ENCODE measurements at places on chromosomes 11 and 22.

GRCh38 chr22:35484651-35485556 lies 55.7 kb upstream of the RASD2 start:
- no peak overlapping the region for H3K27ac ChIP-seq
- no peaks in the 10 kb centered on the region for H3K27me3 ChIP-seq
- no peaks in the 10 kb centered on the region for H3K36me3 ChIP-seq
- DNase-seq: no peak
- H3K4me1 ChIP-seq: peaks cover 11% of the 10 kb centered on the region

GRCh38 chr11:96154802-96155520 lies 188.0 kb downstream of the MAML2 start:
- no peak for DNase-seq
- H3K4me1 ChIP-seq: peaks cover 4% of the 10 kb centered on the region
- H3K36me3 ChIP-seq: no peaks in the 10 kb centered on the region
- no peaks in the 10 kb centered on the region for H3K27me3 ChIP-seq

- H3K4me3 ChIP-seq: no peak overlapping the region
- H3K4me1 ChIP-seq: peaks cover 6% of the 10 kb centered on the region
- no peak for DNase-seq
Observed at GRCh38 chr11:15104166-15104565, 10.6 kb upstream of the INSC start.

DNA sequence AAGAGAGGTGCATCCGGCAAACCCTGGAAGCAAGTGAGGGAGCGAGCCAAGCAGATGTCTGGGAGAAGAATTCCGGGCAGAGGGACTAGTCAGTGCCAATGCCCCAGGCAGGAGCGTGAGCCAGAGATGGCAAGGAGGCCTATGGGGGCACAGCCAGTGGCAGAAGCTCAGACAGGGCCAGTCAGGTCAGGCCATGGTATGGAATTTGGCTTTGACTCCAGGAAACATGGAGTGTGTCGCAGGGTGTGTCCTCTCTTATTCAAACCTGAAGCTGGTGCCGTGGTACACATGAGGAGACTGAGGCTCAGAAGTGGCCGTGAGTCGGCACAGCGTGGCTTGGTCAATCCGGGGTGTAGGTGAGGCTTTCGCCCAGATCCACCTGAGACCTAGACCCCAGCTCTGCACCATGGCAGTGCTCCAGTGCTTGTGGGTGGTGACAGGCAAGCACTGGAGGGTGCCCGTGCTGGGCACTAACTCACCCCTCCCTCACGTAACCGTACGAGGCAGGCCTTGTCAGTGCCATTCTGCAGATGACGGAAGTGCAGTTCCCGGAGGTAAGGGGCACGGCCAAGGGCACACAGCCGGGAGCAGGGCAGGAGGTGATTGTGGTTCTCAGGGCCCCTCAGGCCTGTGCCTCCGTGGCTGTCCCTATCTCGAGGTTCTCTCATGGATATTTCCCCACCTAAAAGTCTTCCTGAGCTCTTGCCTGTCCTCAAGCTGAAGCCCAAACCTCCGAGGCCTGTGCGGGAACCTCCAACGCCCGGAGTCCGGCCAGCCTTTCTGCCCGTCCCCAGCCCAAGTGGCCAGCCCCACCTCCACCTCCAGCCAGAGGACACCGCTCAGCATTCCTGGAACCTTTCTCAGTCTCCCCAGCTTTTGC lies 10.6 kb upstream of the SPI1 start:
- no peak overlapping the region for H3K4me3 ChIP-seq
- DNase-seq: no peak
- no peaks in the 10 kb centered on the region for H3K36me3 ChIP-seq
- H3K27ac ChIP-seq: no peak overlapping the region
- no peaks in the 10 kb centered on the region for H3K4me1 ChIP-seq

- H3K27me3 ChIP-seq: peaks cover 7% of the 10 kb centered on the region
- no peaks in the 10 kb centered on the region for H3K36me3 ChIP-seq
- no peak overlapping the region for H3K27ac ChIP-seq
- no peak overlapping the region for H3K4me3 ChIP-seq
- no peaks in the 10 kb centered on the region for H3K4me1 ChIP-seq
Observed at GRCh38 chr22:18103527-18104269, 6.9 kb upstream of the TUBA8 start.

- no peaks in the 10 kb centered on the region for H3K27me3 ChIP-seq
- no peaks in the 10 kb centered on the region for H3K36me3 ChIP-seq
- H3K27ac ChIP-seq: no peak overlapping the region
- no peak for DNase-seq
Observed at GRCh38 chr22:40405178-40406062, 35.0 kb downstream of the SGSM3 start.

GRCh38 chr11:112334381-112334780 lies 73.7 kb upstream of the PLET1 start:
- H3K4me3 ChIP-seq: no peak overlapping the region
- no peaks in the 10 kb centered on the region for H3K4me1 ChIP-seq
- H3K27ac ChIP-seq: no peak overlapping the region
- no peaks in the 10 kb centered on the region for H3K27me3 ChIP-seq
- no peaks in the 10 kb centered on the region for H3K36me3 ChIP-seq

DNA sequence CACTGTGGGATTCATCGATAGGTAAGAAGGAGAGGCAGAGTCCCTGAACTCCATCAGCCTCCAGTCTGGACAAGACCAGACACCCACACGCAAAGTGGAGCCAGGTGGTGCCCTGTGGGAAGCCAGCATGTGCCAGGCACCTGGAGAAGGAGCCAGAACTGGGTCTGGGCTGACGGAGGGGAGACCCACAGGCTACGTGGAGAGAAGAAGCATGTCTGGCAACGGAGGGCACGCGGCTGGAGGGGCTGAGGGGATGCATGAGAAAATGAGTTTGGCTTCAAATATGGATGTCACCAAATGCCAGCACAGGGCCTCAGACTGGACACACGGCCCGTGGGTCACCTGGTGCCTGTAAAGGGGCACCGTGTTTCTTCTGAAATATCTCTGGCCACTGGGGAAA lies 55.7 kb downstream of the LINC01488 start:
- H3K4me1 ChIP-seq: peaks cover 2% of the 10 kb centered on the region
- no peaks in the 10 kb centered on the region for H3K27me3 ChIP-seq
- no peaks in the 10 kb centered on the region for H3K36me3 ChIP-seq
- no peak for DNase-seq
- H3K4me3 ChIP-seq: no peak overlapping the region

- H3K36me3 ChIP-seq: no peaks in the 10 kb centered on the region
- H3K4me1 ChIP-seq: no peaks in the 10 kb centered on the region
Observed at GRCh38 chr22:22603470-22603947, 40.9 kb upstream of the GGTLC2 start.

DNA sequence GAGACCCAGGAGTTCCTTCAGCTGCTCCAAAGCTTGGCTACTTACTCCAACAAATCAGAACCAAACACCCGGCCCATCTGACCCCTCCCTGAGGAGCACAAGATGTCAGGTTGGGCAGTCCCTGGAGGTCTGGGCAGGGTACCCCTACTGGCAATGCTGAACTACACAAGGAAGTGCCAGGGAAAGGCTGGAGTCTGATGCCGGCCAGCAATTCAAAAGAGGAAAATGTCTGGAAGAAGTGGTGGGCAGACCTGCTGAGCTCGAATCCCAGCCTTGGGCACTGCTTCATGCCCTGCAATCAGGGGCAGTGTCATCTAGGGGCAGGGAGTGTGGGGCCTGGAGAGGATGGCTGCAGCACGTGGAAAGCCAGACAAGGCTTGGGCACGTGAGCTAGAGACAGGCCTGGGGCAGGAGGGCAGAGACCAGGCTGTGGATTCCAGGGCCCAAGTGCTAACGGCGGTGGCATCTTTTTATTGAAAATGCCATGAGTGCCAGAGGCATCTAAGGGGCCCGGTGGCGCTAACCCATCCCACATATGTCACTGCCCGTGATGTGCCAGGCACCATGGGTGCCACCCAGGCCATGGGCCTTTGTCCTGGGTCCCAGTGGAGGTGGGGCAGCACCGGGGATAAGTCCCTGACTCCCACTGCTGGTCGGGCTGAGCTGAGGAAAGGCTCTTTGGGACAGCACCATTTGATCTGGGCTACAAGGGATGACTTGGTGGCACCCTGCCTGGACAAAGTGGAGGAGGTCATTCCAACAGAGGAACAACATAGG lies 97.9 kb upstream of the PITPNB start:
- H3K4me3 ChIP-seq: no peak overlapping the region
- no peak for DNase-seq
- H3K27me3 ChIP-seq: no peaks in the 10 kb centered on the region
- H3K4me1 ChIP-seq: peaks cover 50% of the 10 kb centered on the region

DNA sequence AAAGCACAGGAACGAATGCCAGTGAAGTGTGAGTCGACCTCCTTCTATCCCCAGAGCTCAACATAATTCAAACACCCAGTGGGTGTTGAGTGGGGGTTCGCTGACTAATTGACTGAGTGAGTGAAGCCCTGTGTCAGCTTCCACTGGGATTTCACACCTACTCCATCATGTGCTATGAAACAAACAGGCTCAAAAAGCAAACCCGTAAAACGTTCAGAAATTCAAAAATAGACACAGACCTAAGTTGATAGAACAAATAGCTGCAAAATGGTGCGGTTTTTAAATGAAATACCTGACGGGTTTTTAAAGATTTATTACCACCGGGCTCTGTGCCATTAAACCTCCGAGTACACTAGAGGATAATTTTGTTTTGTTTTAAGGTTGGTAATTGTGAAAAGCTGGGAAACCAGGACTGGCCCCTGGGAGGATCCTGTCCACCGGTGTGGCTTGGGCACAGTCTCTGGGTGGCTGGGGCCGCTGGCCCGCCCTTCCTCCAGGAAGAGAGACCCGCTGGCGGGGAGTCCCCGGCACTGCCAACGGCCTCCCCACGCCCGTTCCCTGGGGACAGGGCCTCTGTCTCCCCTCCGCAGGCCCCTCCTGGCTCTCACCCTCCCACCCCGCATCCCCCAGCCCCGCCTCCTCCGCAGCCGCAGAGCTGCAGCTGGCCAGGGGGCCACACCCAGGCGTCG lies 13.6 kb downstream of the KCNJ5 start:
- H3K4me1 ChIP-seq: peaks cover 29% of the 10 kb centered on the region
- DNase-seq: peak; percentile 63
- peak overlapping the region; percentile 60 for H3K4me3 ChIP-seq
- no peaks in the 10 kb centered on the region for H3K36me3 ChIP-seq
- H3K27me3 ChIP-seq: peaks cover 96% of the 10 kb centered on the region
- no peak overlapping the region for H3K27ac ChIP-seq

- no peak for DNase-seq
- no peak overlapping the region for H3K4me3 ChIP-seq
- peaks cover 31% of the 10 kb centered on the region for H3K27me3 ChIP-seq
- peaks cover 16% of the 10 kb centered on the region for H3K4me1 ChIP-seq
- no peak overlapping the region for H3K27ac ChIP-seq
- H3K36me3 ChIP-seq: no peaks in the 10 kb centered on the region
Observed at GRCh38 chr22:25407226-25407858, 157.1 kb upstream of the GRK3 start.

DNA sequence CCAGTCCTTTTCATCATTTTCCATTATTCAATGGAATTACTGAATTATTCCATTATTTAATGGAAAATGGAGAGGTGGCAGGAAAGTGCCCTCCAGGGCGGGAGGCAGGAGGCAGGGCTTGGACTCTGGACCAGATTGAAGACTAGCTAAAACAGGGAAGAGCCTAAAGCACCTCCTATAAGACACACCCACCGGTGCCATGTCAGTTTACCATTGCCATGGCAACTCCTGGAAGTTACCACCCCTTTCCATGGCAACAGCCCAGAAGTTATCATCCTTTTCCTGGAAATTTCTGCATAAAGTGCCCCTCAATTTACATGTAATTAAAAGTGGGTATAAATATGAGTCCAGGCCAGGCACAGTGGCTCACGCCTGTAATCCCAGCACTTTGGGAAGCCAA lies 443.7 kb downstream of the TBC1D22A start:
- H3K4me1 ChIP-seq: no peaks in the 10 kb centered on the region
- no peaks in the 10 kb centered on the region for H3K36me3 ChIP-seq
- no peaks in the 10 kb centered on the region for H3K27me3 ChIP-seq
- H3K4me3 ChIP-seq: no peak overlapping the region

DNA sequence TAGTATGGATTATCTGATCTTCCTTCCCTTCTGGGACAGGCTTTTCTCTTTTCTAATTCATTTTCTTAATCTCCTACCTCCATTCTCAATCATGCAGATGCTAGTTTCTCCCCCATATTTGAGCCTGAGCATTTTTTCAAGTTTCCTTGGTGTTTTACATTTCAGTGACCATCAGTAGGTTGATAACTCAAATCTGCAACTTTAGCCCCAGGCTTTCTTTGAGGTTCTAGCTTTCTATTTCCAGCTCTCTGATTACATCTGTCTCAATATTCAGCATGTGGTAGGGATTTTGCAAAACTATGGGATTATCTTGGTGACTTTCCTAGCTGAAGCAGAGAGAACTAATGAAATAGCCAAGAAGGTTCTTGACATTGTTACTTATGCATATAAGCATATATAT lies 67.8 kb downstream of the ARHGEF12 start:
- H3K27ac ChIP-seq: no peak overlapping the region
- H3K27me3 ChIP-seq: no peaks in the 10 kb centered on the region
- H3K36me3 ChIP-seq: no peaks in the 10 kb centered on the region
- no peak for DNase-seq

DNA sequence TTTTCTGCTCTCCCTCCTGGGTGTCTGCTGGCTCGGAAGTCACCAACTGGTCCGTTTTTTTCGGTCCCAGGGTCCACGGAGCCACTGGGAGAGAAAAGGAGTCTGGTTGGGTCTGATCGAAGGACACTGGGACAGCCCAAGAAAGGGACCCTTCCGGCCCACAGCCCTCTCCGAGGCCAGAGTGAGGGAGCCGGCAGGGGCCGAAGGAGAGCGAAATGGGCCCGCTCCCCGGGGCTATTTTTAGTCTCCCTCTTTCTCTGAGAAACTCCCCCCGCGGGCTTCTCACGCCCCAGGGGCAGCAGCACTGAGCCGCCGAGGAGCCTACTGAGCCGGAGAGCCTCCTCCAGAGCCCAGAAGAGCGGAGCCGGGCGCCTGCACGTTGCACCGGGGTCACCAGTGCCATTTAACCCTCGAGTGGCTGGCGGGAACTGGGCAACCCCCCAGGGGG lies 1.9 kb downstream of the ESAM start:
- H3K4me1 ChIP-seq: peaks cover 36% of the 10 kb centered on the region
- DNase-seq: peak; percentile 28
- H3K27me3 ChIP-seq: peaks cover 77% of the 10 kb centered on the region
- no peak overlapping the region for H3K27ac ChIP-seq

GRCh38 chr11:131486100-131486499 lies 115.7 kb downstream of the NTM start:
- no peaks in the 10 kb centered on the region for H3K36me3 ChIP-seq
- peaks cover 29% of the 10 kb centered on the region for H3K4me1 ChIP-seq

DNA sequence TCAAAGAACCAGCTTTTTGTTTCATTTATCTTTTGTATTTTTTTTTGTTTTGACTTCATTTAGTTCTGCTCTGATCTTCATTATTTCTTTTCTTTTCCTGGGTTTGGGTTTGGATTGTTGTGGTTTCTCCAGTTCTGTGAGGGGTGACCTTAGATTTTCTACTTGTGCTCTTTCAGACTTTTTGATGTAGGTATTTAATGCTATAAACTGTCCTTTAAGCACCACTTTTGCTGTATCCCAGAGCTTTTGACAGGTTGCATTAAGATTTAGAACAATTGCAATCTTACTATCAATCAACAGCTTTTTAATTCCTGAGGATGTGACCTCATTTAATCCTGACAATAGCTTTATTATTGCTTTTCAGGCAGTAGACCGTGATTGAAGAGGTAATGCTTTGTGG lies 94.3 kb downstream of the ZNF280B start:
- H3K4me3 ChIP-seq: no peak overlapping the region
- H3K27me3 ChIP-seq: peaks cover 100% of the 10 kb centered on the region
- no peaks in the 10 kb centered on the region for H3K36me3 ChIP-seq
- H3K27ac ChIP-seq: no peak overlapping the region
